Substantia nigra (tissue), 51 donors: ENCODE measurements at places on chromosomes 3 and 15.
A peak's percentile ranks its signal among the peaks of the same experiment; 100 is the strongest.

DNA sequence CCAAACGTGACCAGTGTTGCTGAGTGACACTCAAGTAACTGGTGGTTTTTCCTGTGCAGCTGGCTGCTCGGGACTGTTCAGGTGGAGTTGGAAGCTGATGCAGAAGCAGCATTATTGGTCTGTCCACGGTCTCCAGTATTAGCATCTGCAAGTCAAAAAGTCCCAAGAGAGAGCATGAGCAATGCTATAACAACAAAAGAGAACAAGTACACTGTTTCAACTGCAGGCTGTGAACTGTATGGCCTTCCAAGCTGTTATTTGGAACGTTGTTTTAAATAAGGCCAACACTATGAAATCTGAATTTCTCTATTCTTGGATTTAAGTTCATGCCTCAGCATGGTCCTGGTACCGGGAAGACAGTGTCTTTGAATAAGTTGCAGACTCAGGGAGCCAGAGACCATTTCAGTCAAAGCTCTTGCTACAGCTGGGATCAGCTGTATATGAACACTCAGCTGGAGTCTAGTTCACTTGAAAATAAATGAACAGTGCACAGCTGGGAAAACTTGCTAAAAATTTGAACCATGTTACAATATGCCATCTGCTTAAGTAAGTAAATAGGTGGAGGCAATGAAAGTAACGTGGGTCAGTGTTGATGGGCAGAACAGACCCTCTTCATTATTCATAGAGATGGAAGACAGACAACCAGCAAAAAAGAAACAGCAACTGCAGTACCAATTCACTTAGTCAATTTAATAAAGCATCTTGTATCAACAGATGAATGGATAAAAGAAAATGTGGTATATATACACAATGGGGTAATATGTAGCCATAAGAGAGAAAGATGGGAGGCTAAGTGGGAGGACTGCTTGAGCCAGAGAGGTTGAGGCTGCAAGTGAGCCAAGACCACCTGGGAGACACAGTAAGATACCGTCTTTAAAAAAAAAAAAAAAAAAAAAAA is 45.1 kb downstream of the NR1I2 start:
- no peak for DNase-seq

GRCh38 chr3:113231827-113232253 is 20.5 kb downstream of the BOC start:
- DNase-seq = no peak

- DNase-seq = no peak
Measured at GRCh38 chr3:55524565-55525244, 37.6 kb upstream of the WNT5A start.

- DNase-seq = no peak
Measured at GRCh38 chr3:67329358-67329757, 325.1 kb downstream of the SUCLG2 start.

- no peak for DNase-seq
Measured at GRCh38 chr3:190122198-190122771, 1.6 kb upstream of the P3H2 start.

GRCh38 chr15:50909010-50909317 is 481 bp downstream of the AP4E1 start:
- no peak for DNase-seq

DNA sequence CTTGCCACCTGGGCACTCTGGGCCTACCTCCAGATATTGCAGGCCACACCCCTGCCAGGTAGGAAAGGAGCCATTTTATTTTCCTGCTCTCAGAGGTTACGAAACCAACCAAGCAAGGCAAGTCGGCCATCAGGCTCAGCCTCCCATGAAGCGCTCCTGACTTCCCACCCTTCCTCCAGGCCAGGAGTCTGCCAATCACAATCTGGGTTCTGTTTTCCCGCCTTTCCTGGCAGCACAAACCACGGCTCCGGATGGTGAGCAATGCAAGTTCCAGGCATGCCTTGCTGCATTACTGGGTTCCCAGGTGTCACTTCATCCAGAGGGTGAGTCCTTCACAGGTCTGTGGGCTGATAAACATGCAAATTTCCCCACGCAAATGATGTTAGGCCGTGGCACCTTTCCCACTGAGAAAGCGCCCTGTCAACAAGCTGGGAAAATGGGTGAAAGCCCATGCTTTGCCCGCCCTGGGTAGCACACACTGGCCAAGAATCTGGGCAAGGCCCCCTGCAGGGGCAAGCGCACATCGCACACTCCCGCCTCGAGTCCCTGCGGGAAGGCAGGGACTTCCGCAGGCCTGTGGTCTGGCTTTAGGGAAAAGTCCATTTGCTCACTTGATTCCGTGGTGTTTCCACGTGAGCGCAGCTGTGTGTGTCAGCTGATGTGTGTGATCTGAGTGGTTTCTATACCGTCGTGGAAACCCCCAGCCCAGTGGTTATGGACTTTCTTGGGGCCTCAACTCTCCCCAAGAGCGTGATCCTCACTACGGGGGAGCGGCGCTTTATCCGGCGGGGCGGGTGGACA is 61.6 kb upstream of the RYK start:
- no peak for DNase-seq

- DNase-seq = no peak
Measured at GRCh38 chr15:85284497-85284896, 95.9 kb upstream of the AKAP13 start.

GRCh38 chr3:60080648-60081047 is 1030.8 kb upstream of the CFAP20DC start:
- no peak for DNase-seq

- DNase-seq = no peak
Measured at GRCh38 chr3:156978481-156978961, 152.4 kb downstream of the LEKR1 start.

- DNase-seq = no peak
Measured at GRCh38 chr3:77427528-77427927, 387.6 kb downstream of the ROBO2 start.

GRCh38 chr3:57100046-57100695 is 39.7 kb downstream of the SPATA12 start:
- DNase-seq = peak; percentile 39

DNA sequence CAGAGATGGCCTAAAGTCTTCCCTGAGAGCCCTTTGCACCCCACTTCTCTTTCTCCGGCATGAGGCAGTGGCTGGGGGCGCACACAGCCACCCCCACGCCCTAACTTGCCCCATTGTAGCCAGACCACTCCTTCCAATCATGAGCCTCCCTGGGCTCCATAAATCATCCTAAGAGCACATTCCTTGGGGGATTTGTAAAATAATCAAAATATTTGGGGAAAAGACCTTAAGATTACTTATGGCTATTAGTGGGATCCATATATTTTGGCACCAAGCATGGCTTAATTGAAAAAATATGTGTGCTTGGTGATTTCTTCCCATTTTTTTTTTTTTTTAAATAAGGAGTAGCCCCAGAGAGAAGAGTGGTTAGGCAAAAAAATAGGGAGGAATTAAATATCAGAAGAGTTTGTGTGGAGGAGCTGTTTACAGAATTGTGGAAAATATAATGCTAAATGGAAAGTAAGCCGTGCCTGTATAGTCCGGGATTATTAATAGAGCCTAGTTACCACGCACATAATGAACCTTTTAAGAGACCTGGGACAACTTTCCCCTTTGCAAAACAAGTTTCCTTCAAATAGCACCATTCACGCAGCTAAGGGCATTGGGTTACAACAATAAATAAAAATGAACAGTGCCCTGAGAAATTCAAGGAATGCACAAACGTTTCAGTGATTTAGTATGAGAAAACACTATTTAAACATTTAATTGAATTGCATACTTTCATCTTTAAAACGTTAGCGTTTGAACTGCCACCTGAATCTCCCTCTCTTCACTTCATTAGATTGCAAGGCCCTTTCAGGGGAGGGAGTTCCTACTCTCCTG is 46.1 kb downstream of the SMAD6 start:
- DNase-seq = no peak

DNA sequence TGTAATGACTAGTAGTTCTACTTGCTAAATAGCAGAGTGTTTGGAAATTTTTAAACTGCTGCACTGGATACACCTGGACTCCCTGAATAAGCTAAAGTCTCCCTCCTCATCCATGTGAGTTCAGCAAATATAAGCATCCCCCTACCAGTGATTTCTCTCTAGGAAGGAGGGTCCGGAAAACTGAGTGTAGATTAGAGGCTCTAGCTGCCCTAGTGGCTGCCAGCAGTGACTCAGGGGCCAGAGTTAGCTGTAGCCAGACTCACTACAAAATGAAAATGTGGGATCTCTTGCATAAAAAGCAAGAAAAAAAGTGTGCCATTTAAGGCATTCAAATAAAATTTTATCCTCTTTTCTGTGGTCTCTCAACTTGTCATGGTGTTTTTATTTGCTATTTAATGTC is 485.0 kb upstream of the ATP11B start:
- no peak for DNase-seq
